ENCODE measurements at places on chromosomes 5 and 9. TPM values are rescaled to one million over a fixed set of nuclear protein-coding genes. Genes with fewer than 3 reads are reported as not detected.

TTC39B gene
- 7.4 TPM for total RNA-seq

DNA sequence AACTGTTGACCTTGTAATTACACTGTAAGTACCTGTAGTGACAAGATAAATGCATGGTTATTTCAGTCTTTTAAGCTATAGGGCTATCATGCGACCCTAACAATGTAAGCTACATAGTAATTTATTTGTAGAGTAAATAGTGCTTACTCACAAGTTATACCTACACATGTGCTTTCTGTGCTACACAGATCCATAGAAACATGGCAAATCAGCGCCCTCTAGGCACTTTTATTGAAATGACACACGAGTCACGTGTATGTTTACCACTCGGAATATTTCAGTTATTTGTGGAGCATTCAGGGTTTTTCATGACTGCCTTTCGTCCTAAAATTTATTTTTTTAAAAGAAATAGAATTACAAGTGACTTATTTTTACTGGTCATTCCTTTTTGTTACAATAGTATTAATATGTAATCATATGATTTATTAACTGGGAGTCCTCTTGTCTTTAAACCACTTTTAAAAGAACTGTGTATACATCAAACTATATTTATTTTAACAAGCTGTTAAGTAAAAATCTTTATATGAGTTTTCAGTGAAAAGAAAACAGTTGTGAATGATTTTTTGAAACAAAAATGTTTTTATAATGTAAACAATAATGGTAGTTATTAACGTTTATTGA lies 1242.3 kb upstream of the WWC1 start:
- no peaks in the 10 kb centered on the region for H3K27me3 ChIP-seq
- no peak overlapping the region for H3K4me3 ChIP-seq
- no peak overlapping the region for H3K27ac ChIP-seq
- H3K36me3 ChIP-seq, result no peaks in the 10 kb centered on the region

SH3RF2 gene
- total RNA-seq, result 14.3 TPM

DNA sequence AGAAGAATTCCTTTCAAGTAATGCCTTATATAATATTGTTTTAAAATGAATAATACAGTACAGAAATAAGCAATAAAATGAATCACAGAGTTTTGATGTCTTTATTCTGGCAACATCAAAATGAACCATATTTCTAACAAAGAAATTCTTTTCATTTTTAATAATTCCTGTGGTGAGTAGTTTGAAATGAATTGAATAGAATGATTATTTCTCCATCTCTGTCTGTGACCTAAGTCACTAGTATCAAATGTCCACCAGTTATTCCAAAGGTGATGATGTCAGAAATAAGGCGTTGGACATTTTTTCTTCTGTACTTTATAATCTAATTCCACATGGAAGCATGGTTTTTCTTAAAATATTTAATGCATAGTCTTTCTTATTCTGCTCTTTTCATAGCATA lies 106.2 kb downstream of the ADAMTSL1 start:
- H3K4me1 ChIP-seq, result no peaks in the 10 kb centered on the region
- H3K36me3 ChIP-seq, result no peaks in the 10 kb centered on the region
- H3K27me3 ChIP-seq, result no peaks in the 10 kb centered on the region
- H3K4me3 ChIP-seq, result no peak overlapping the region
- no peak for DNase-seq
- no peak overlapping the region for H3K27ac ChIP-seq

DNA sequence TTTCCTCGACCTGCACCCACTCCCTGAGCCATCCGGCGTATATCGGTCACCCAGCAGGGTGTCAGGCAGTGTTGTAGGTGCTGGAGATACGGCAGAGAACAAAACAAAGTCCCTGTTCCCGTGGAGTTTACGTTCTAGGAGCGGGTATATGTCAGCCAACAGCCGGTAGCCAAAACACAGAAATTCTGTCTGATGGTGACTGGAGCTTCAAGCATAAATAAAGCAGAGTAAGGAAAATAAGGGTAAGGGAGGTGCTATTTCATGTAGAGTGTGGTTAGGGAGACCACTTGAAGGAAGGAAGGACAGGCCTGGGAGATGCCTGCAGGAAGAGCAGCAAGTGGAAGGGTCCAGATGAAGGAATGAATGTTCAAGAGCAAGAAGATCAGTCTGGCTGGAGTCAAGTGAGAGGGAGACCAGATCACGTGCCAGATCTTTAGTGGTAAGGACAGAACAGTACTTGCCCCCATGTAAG lies 783 bp upstream of the ZFR start:
- no peak overlapping the region for H3K27ac ChIP-seq
- DNase-seq, result no peak
- H3K36me3 ChIP-seq, result 0 out of 2 replicates have a peak, but pooled peaks cover 5% of the 10 kb centered on the region
- H3K4me3 ChIP-seq, result no peak overlapping the region

DNA sequence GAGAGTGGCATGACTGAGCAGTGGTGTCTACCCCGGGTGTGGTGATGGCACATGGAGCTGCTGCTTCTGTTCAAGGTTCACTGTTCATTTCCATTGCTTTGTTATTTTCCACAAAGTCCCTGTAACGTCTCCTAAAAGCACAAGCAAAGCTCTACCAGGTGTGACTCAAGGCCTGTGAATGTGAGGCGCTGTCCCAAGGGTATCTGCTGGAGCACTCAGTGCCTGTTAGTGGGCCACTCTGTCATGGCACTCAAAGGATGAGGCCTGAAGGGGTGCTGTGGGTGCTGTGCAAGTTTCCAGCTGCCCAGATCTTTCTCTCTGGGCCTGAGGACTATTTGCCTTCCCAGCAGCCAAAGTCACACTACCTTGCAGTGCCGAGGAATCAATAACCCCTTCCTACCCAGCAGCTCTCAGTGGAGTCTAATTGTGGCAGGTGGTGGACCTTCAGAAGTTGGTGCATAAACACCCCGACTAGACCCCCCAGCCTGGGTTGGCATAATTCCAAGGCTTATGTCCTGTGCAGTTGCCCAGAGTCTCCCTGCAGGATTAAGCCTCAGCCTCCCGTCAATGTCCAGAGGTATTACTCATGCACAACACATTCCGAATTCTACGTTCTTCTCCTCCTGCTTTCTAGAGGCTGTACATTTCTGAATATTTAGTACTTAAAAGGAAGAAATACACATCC lies 17.4 kb upstream of the PTCH1 start:
- DNase-seq, result no peak
- no peak overlapping the region for H3K27ac ChIP-seq
- H3K4me1 ChIP-seq, result 0 out of 2 replicates have a peak, but pooled peaks cover 2% of the 10 kb centered on the region
- no peaks in the 10 kb centered on the region for H3K36me3 ChIP-seq
- no peaks in the 10 kb centered on the region for H3K27me3 ChIP-seq
- no peak overlapping the region for H3K4me3 ChIP-seq

RLN1 gene
- total RNA-seq, result not detected

TSLP gene
- total RNA-seq, result 0.34 TPM

BTNL3 gene
- not detected for total RNA-seq

DNA sequence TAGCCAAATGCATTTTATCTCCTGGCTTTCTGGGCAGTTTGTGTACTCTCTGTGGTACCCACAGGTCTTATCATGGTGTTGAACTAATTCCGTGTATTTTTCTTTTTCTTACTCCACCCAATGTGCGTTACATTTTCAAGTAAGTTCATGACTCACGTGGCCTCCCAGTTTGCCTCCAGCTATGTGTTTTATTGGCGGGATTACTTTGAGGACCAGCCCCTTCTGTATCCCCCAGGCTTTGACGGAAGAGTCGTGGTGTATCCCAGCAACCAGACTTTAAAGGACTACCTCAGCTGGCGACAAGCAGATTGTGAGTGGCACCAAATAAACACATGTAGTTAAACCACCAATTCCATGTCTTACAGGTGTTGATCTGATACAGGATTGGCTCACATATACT lies 3.2 kb downstream of the THG1L start:
- H3K4me3 ChIP-seq, result no peak overlapping the region
- peaks cover 33% of the 10 kb centered on the region for H3K36me3 ChIP-seq
- H3K4me1 ChIP-seq, result no peaks in the 10 kb centered on the region
- H3K27ac ChIP-seq, result no peak overlapping the region
- DNase-seq, result no peak

NR5A1 gene
- total RNA-seq, result 0.64 TPM

GRPEL2 gene
- total RNA-seq, result 48.9 TPM

SLC6A19 gene
- not detected for total RNA-seq

DNA sequence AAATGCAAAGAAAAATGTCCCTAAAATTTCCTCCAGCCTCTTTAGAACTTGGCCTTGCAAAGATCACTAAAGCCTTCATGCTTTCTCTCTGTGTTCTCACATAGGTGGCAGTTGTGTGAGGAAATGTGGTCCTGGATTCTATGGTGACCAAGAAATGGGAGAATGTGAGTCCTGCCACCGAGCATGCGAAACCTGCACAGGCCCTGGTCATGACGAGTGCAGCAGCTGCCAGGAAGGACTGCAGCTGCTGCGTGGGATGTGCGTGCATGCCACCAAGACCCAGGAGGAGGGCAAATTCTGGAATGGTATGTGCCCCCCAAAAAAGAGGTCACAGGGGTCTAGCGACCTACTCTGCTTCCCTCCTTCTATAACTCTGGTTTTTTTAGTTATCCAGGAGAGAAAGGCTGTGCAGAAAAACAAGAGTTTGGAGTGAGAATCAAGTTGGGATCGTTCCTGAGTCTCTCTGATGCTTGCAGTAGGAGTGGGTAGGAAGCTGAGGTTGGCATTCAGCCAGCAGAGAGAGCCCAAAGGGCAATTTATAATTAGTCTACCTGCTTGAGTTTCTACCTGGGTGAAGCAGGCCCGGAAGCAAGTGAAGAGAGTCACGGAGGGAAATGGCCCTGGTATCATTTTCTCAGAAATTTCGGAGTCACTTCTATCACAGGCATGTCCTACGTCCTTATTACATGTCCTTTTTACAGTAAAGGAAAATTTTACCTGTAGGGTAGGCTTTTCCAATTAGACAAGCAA lies 97.5 kb downstream of the RFK start:
- H3K4me1 ChIP-seq, result no peaks in the 10 kb centered on the region
- H3K27me3 ChIP-seq, result 0 out of 2 replicates have a peak, but pooled peaks cover 3% of the 10 kb centered on the region
- H3K36me3 ChIP-seq, result no peaks in the 10 kb centered on the region

- no peak overlapping the region for H3K27ac ChIP-seq
- no peaks in the 10 kb centered on the region for H3K36me3 ChIP-seq
- peaks cover 41% of the 10 kb centered on the region for H3K27me3 ChIP-seq
- H3K4me1 ChIP-seq, result no peaks in the 10 kb centered on the region
- no peak overlapping the region for H3K4me3 ChIP-seq
- no peak for DNase-seq
Measured at GRCh38 chr5:169796731-169797130, 159.7 kb downstream of the DOCK2 start.

DNA sequence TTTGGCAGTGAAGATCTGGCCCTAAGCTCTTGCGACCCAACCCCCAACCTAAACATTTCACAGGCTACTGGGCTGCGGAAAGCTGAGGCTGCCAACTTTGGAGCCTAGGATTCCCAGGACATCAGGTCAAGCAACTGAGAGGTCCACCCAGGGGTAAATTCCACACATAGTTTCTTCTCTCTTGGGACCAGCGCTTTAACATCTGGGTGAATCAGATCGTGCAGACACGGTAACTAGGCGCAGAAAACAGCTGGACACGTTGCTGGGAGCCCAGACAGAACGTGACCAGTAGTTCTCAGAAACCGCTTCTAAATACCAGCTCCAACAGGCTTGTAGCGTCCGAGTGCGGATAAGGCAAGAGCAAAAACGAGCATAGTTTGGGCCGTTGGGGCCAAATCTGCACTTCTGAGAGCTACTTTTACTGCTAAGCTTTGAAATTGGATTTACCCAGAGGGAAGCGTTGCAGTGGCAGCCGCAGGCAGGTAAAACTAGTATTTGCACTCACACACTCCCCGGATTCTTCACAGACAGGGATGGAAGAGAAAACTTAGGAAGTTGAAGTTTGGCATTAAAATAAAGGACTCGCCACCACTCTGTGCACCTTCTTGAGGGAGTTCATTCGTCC lies 11.8 kb downstream of the ITGA1 start:
- H3K27me3 ChIP-seq, result no peaks in the 10 kb centered on the region
- peaks cover 27% of the 10 kb centered on the region for H3K36me3 ChIP-seq
- peak overlapping the region; percentile 93 for H3K4me3 ChIP-seq
- peak overlapping the region; percentile 85 for H3K27ac ChIP-seq

GRCh38 chr5:54547711-54548250 lies 30.2 kb downstream of the SNX18 start:
- DNase-seq, result no peak
- H3K27me3 ChIP-seq, result no peaks in the 10 kb centered on the region
- no peak overlapping the region for H3K27ac ChIP-seq
- peaks cover 5% of the 10 kb centered on the region for H3K4me1 ChIP-seq
- no peaks in the 10 kb centered on the region for H3K36me3 ChIP-seq
- no peak overlapping the region for H3K4me3 ChIP-seq

- H3K27me3 ChIP-seq, result no peaks in the 10 kb centered on the region
- DNase-seq, result no peak
- H3K36me3 ChIP-seq, result no peaks in the 10 kb centered on the region
- no peak overlapping the region for H3K27ac ChIP-seq
- H3K4me3 ChIP-seq, result no peak overlapping the region
- no peaks in the 10 kb centered on the region for H3K4me1 ChIP-seq
Measured at GRCh38 chr5:82772281-82772680, 304.9 kb downstream of the TMEM167A start.

NRARP gene
- 22.2 TPM for total RNA-seq

GRCh38 chr5:30880514-30880913 lies 313.0 kb upstream of the CDH6 start:
- H3K27ac ChIP-seq, result no peak overlapping the region
- no peaks in the 10 kb centered on the region for H3K4me1 ChIP-seq
- DNase-seq, result no peak
- no peak overlapping the region for H3K4me3 ChIP-seq

- no peak overlapping the region for H3K4me3 ChIP-seq
- H3K27me3 ChIP-seq, result no peaks in the 10 kb centered on the region
- DNase-seq, result no peak
- H3K4me1 ChIP-seq, result no peaks in the 10 kb centered on the region
- no peaks in the 10 kb centered on the region for H3K36me3 ChIP-seq
Measured at GRCh38 chr5:89697581-89697980, 712.0 kb downstream of the CETN3 start.

DNA sequence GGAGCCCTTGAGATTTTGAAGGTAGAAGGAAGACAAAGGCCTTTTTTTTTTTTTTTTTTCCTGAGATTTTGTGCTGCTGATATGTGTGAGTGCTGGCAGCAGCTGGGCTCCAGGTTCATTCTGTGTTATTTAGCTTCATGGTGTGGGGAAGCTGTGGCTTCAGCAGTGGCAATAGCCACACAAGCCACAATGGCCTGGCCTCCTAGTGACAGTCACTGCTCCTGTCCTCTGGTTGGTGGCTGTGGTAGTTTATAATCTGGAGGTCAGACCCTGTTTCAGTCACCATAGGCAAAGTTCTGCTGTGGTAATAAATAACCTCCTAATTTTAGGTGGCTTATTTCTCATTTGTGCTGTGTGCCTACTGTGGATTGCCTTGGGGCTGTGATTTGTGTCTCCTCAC lies 28.2 kb upstream of the GPR151 start:
- no peaks in the 10 kb centered on the region for H3K27me3 ChIP-seq
- no peak overlapping the region for H3K27ac ChIP-seq
- no peaks in the 10 kb centered on the region for H3K4me1 ChIP-seq
- DNase-seq, result no peak
- H3K4me3 ChIP-seq, result no peak overlapping the region
- no peaks in the 10 kb centered on the region for H3K36me3 ChIP-seq

DNA sequence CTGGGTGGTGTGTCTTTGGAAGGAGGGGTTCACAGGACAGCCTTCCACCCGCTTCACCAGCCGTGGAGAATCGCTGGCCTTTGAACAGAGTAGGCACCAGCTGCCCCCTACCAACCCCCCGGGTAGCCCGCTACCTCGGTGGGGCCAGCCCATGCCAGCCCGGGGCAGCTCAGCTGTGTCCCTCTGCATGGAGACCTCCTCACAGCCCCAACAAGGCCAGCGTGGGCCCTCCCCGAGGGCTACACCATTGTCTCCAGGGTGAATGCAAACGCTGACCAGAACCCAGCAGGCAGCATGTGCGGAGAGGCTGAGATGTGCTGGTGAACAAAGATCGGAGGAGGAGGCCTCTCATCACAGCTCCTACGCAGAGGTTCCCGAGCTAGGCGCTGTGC lies 51.9 kb downstream of the LMX1B start:
- no peaks in the 10 kb centered on the region for H3K36me3 ChIP-seq
- H3K27me3 ChIP-seq, result no peaks in the 10 kb centered on the region
- peaks cover 60% of the 10 kb centered on the region for H3K4me1 ChIP-seq

MYMK gene
- not detected for total RNA-seq
